Tibial artery (tissue), 4 donors: ENCODE measurements at places on chromosomes 12 and 14.

GRCh38 chr14:69643430-69644200 is 32.2 kb downstream of the SUSD6 start:
- no peak for DNase-seq

DNA sequence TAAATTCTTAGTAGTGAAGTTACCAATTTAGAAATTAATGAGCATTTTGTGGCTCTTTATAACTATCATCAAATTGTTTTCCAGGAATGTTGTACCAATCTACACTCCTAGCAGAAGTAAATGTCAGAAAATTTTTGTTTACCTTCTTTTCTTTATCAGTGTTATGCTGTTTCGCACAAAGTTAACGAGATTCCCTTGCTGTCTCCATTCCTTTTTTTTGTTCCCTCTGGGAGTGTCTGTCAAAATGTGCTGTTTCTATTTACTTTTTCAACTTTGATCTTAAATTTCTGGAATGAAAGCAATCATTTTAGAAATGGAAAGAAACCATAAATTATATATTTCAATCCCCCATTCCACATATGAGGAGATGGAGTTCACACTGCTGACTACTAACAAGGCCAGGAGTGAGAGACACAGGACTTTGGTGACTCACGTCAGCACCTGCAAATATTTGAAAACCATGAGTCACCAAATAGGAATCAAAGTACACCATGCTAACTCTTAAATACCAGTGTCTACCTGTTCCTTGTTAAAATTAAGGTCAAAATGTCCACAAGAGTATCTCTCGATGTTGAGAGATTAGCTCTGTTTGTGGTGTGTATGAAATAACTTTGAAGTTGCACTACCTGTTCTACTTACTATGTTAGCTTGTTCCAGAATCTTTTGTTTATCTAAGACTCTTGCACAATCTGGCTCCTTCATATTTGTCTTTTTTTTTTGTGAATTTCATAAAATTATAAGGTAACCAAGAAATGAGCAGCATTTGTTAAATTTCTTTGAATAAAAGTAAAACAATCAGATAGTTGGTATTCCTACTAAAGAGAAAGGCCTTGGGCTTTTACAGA is 106.0 kb downstream of the RMST start:
- DNase-seq, result no peak

GRCh38 chr14:70013271-70013873 is 134.2 kb downstream of the SMOC1 start:
- DNase-seq, result no peak

- DNase-seq, result no peak
Observed at GRCh38 chr12:19978193-19978592, 390.1 kb upstream of the PDE3A start.

GRCh38 chr12:106299202-106299774 is 3.2 kb upstream of the TCP11L2 start:
- peak; percentile 30 for DNase-seq
